Tongue (tissue), 3 donors: ENCODE measurements at places on chromosomes 7 and 10.

DNA sequence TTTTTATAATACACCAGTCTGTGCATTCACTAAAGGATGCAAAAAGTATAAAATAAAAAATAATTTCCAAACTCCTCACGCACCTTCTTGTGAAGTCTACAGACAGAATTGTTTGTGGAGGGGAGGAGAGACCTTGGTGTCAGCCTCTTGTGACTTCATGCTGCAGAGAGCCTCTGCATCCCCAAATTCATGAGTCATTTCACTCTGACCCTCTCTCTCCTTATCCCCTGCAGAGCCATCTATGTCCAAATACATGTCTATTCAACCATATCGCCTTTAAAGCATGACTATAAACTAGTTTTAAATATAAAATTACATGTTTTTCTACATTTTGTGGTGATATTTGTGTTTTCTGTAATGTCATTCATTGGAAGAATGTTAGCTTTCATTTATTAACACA lies 6.0 kb downstream of the CREB5 start:
- no peak for DNase-seq

DNA sequence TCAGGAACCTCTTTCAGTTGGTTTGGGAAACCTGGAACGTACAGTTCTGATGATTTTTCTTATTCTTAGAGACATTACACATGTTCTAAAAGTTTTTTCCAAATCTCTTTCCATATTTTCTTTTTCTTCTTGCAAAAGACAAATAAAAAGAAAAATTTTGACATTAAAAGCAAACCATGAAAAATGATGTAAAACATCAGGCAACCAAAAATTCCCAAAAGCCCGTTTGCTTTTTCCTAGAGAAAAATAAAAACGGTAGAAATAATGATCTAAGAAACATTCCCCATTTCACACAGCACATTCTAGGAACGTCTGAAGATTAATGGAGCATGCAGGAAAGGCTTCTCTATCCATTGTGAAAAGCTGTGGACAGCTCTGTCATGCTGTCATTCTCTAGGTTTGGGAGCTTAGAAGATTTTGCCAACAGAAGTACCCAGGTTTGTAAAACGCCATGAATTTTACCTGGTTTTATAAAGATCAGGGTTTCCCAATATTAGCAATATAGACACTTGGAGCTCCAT lies 11.2 kb upstream of the PRTFDC1 start:
- DNase-seq, result no peak

- DNase-seq, result peak; percentile 14
These were observed 1.1 kb upstream of the TFAM start for GRCh38 chr10:58384095-58384494.

- DNase-seq, result no peak
These were observed 128.3 kb downstream of the TCF7L2 start for GRCh38 chr10:113078282-113078907.

DNA sequence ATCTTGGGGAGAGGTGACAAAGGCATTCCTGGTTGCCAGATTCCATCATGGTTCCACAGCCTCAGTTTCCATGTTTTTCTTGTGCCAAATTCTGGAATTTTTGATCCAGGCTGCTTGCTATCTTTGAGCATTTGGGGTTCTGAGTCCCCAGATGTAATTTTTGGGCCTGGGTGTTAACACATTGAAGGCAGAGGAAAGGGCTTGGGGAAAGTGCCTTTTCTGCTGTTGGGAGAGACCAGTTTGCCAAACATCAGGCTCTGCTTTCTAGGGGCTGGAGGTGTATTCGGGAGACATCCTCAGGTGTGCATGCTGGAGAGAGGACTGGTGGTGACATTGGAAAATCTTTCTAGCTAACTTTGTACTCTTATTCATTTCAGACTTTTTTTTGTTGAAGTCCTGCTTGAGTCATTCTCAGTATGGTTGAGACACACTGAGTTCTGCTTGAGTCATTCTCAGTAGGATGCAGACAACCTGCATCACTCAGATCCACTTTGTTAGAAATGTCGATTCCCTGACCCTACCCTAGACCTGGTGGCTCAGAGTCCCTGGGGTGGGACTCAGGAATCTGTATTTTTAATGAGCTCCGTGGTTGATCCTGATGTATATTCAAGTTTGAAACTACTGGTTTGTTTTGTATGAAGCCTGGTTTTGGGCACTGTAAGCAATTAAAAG lies 101.0 kb downstream of the LRMDA start:
- no peak for DNase-seq

DNA sequence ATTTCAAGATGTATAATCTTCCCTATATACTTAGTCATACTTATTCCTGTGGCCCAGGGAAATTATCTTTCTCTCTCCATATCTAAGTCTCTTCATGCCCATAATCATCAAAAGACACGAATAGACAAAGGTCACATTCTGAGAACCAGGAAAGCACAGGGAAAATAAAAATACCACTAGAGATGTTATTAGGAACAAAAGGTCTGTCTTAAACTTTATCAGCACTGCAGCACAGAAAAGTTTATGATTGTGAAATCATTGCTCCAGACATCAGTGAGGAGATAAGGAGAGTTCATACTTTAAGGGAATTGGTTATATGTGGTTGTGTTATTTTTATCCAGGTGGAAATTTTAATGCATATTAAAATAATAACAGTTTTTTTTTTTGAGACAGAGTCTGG lies 974.6 kb upstream of the CELF2 start:
- no peak for DNase-seq

- DNase-seq, result no peak
These were observed 952 bp downstream of the SRRM3 start for GRCh38 chr7:76202666-76203030.

GRCh38 chr10:482848-483247 lies 206.6 kb downstream of the DIP2C start:
- DNase-seq, result no peak
